ENCODE measurements at places on chromosomes 7 and 10.

DNA sequence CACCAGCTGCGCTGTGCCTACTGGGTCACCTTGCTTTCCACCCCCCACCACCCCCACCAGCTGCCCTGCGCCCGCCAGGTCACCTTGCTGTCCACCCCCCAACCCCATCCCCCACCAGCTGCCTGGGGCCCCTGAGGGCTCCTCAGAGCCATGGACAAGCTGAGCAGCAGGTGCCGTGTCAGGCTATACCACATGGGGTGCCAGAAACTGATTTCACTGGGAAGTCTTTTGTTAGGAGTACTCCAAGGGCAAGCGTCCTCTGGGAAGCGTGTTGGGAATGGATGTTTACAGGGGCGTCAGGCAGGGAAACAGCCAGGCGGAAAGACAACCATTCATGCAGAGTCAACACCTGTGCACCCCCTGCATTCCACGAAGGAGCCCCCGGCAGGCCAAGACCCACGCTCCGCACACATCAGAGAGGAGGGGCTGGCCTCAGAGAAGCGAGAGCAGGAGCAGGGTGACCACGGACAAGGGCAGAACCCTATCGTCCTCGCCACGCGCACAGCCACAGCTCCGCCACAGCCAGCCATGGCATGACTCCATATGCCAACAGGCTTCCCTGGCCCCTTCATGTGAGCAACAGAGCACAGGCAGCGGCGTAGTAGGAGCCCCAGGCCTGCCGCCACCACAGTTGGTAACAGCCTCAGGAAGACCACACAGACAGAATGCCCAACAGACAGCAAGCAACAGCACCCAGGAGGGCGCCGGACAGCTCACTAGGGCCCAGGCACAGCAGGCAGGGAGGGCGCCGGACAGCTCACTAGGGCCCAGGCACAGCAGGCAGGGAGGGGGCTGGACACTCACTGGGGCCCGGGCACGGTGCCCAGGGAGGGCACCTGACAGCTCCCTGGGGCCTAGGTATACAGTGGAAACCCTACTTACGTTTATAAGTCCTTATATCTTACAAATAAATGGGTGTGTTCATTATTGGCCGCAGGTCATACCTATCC lies 180.8 kb downstream of the MAD1L1 start:
- DNase-seq: no peak

DNA sequence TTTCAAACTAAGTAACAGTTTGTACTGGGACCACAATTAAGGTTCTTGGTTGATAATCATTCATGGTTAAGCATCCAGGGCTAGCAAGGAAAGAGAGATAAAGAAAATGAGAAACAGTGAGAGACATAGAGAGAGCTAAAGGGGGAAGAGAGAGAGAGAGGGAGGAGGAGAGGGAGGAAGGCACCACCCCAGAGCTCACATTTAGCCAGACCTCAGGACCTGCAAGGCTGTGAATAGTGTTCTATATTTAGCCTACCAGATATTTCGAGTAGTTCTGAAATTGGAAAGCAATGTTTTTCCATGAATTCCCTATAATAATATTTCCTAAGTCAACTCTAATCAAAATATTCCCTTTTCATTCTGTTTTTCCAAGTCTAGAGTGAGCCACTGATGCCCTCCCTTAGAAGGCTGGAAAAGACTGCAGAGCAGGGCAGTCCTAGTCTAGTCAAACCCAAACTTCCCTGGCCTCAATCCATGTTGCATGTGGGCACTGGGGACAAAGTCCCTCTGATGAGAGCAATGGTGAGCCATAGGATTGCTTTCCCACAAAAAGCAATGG lies 119.4 kb upstream of the INHBA start:
- no peak for DNase-seq

GRCh38 chr7:34091321-34091917 lies 186.1 kb downstream of the BMPER start:
- DNase-seq: no peak

- DNase-seq: no peak
These were observed 10.7 kb downstream of the ARMH3 start for GRCh38 chr10:102045292-102045691.

- DNase-seq: no peak
These were observed 59.4 kb downstream of the GCC1 start for GRCh38 chr7:127525866-127526480.

- DNase-seq: no peak
These were observed 22.7 kb upstream of the MKRN1 start for GRCh38 chr7:140501966-140502365.

- DNase-seq: no peak
These were observed 67.4 kb downstream of the PLXNA4 start for GRCh38 chr7:132508724-132509353.

GRCh38 chr7:44081266-44081748 lies 1.0 kb downstream of the POLM start:
- DNase-seq: no peak

DNA sequence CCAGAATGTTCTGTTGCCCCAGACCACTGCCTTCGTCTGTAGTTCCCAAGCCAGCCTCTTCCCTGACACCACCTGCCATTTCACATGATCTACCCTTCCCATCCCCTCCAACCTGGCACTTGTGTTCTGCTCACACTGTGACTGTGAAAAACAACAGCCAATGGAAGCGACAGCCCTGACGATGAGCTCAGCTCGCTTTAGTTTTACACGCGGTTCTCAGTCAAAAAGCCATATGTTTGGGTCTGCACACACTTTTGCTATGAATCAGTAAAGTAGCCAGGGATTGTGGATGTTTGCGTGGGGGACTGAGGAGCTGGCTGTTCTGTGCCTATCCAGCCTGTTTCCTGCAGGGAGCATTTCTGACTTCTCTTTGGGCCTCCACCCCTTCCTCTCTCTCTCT lies 282.7 kb downstream of the WDR11 start:
- no peak for DNase-seq

DNA sequence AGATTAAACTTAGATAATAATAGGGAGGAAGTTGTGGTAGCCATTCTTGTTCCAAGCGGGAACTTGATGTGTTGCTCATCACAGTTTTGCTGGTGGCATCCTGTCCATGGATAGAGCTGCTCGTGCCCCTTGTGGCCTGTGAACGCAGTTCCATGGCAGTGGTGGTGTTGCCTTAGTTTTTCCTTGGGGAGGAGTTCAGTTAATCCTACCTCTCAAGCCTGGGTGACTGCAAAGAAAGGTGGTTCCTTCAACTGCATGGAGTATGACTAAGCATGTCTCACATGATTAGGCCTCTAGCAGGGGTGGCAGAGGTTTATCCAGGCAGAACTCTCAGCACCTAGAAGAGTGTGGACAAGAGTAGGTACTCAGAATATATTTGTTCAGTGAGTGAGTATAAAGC lies 99.7 kb downstream of the MAPK8 start:
- DNase-seq: no peak

- no peak for DNase-seq
These were observed 74.4 kb upstream of the PDZD8 start for GRCh38 chr10:117449636-117450035.

DNA sequence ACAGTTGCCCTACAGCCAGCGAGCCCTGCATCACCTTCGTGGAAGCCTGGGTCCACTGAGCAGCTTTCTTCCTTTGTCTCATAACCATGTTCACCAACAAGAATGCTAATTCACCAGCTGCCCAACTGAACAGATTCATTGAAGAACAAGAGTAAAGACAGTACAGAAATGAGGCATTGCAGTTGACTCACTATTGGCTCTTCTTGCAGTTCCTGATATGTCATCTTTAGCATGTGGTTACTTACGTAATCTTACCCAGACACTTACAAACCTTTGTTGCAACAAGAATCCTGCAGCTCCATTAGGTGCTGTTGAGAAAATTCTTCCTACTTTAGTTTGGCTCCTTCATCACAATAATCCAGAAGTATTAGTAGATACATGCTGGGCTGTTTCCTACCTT lies 174.0 kb upstream of the TPK1 start:
- no peak for DNase-seq

DNA sequence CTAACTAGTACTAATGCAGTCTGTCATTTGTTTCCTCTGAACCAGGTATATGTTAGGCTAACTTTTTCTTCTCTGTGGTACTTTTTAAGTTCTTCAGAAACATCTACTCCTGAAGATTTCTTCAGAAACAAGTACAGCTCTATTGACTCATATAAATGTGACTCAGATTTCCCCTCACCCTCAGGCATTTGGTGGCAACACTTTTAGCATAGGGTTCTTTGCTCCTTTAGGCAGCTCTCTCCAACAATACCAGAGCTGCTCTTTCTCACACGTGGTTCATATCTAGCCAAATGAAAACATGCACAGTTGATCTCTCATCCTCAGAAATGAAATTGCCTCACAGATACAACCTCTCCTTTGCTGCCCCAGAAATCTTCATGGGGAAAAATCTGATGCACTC lies 939.8 kb downstream of the SORCS1 start:
- DNase-seq: no peak

- DNase-seq: no peak
These were observed 3.8 kb upstream of the TRIL start for GRCh38 chr7:28961972-28962371.

DNA sequence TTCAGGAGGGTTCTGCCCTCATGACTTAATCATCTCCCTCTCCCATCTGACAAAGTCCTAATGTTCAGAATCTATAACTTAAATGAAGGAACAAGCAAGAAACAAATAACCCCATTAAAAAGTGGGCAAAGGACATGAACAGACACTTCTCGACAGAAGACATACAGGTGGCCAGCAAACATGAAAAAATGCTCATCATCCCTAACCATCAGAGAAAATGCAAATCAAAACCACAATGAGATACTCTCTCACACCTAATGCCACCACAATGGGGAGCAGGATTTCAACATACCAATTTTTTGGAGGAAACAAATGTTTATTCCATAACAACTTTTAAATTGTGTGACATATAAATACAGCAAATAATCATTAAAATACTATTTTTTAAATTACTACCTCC lies 3.0 kb upstream of the HTR7 start:
- DNase-seq: no peak

GRCh38 chr10:14775656-14776055 lies 959 bp upstream of the FAM107B start:
- no peak for DNase-seq

Data from stimulated activated CD8-positive, alpha-beta memory T cell treated with anti-CD3 and anti-CD28 coated beads, Interleukin-4, amount 100 ng/mL, for 1 hour (primary cell).